Suppressor macrophage treated with lipopolysaccharide for 4 hours (primary cell): ENCODE measurements at places on chromosomes 12 and 14.

DNA sequence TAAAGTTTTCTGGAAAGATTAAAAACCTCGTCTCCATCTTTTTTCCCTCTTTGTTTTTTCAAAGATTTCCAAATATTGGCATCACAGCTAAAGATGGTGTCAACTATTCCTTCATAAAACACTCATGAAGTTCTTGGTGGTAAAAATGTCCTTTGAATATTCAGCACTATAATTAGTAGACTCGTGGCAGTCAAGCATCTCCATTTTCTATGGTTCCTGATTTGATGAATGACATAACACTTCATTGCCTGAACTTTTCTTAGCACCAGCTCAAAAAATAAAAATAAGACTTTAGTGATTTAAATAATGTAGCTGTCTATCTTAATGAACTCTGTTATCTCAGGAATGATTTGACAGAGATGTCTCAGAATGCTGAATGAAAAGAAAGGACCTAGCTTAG, 19.7 kb downstream of the UBE2N start:
- DNase-seq = no peak

- DNase-seq = no peak
Observed at GRCh38 chr14:103089386-103090335, 4.9 kb upstream of the EXOC3L4 start.

DNA sequence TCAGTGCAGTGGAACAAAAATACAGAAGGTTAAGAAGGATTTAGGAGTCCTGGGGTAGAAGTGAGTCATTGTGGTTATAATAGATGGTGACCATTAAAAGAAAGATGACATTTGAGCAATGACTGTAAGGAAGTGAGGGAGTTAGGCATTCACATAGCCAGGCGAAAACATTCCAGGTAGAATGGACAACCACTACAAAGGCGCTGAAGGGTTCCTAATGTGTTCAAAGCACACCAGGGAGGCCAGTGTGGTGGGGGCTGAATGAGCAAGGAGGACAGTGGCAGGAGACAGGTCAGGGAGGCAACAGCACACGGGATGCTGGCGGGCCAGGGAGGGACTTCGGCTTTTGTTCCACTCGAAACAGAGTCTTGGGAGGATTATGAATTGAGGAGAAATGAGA, 129.9 kb downstream of the NPAS3 start:
- DNase-seq = no peak

DNA sequence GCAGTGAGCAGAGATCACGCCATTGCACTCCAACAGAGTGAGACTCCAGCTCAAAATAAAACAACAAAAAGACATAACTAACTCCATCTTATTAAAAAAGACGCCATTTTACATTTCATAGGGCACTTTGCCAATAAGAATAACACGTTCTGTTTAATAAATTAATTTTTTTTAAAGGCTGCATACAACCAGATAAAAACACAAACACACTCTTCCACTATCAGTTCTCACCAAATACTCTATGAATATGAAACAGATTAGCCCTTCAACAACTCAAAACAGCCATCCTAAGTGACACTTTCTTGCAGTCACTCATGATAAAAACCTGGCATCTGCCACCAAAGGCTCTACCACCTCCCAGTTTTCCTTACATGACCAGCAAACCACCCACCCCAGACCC, 16.1 kb downstream of the AICDA start:
- no peak for DNase-seq

- peak; percentile 43 for DNase-seq
Observed at GRCh38 chr14:91317381-91318308, 73.1 kb upstream of the GPR68 start.
